Stimulated activated naive B cell treated with anti-CD40 and anti-IgM and Interleukin-4, amounts not matched to agents 10 μg/mL and 1 μg/mL and 100 μg/mL, for 72 hours (primary cell): ENCODE measurements at places on chromosomes 2 and 18.

- peak; percentile 49 for DNase-seq
- no peaks in the 10 kb centered on the region for H3K36me3 ChIP-seq
- peak overlapping the region; percentile 65 for H3K4me3 ChIP-seq
These were observed 143.1 kb upstream of the TTC39C start for GRCh38 chr18:23871410-23871809.

GRCh38 chr2:176553685-176554100 lies 284.5 kb downstream of the MTX2 start:
- H3K36me3 ChIP-seq = no peaks in the 10 kb centered on the region
- DNase-seq = peak; percentile 5
- peaks cover 29% of the 10 kb centered on the region for H3K27me3 ChIP-seq
- H3K4me1 ChIP-seq = peaks cover 10% of the 10 kb centered on the region
- H3K4me3 ChIP-seq = peak overlapping the region; percentile 84

DNA sequence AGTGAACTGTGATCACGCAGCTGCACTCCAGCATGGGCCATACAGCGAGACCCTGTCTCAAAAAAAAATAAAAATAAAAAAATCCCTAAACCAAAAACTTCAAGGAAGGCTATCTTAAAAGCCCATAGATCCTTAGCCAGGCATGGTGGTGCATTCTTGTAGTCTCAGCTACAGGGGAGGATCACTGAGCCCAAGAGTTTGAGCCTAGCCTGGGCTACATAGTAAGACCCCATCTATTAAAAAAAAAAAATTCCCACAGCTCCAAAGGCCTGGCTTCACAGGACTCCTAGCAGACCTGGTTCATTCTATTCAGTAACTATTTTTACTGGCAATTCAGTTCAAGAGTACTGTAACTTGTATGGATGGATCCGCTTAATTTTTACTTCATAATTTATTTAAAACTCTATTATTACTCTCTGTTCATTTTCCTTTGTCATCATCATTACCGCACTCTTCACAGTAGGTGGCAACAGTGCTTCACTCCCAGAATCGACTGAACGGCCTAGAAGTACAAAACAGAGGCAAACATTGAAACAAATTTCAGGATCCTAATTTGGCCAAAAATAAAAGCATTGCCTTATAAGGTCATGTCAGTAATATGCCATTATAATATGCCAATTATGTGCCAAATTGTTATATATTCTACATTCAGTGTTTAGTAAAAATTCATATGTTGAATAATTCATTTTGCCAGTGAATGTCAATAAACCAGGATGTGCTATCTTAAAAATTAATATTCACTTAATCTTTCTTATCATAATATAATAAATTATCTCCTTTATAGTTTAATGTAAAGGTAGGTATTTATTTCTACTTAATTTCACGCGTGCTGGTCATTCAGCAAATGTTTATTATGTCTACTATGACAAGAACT lies 14.3 kb upstream of the STAM2 start:
- DNase-seq = no peak
- H3K27me3 ChIP-seq = peaks cover 37% of the 10 kb centered on the region
- peaks cover 2% of the 10 kb centered on the region for H3K36me3 ChIP-seq

DNA sequence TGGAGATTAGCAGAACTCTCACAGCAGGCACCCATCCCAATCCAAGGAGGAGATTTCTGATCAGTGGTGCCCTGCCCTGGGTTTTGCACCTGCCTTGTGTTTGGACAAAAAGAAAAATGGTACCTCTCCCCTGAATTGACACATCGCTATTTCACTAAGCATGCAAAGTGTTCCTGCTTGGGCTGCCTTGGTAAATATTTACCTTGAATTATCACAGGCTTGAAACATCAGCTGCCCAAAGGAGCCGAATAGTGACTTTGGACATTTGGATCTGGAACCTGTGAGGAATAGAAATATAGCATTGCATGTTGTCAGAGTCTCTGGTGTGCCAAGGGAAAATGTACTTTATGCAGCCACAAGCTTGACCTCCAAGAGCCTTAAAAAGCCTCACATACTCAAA lies 926.4 kb upstream of the FANCL start:
- H3K36me3 ChIP-seq = no peaks in the 10 kb centered on the region
- no peak overlapping the region for H3K4me3 ChIP-seq
- DNase-seq = no peak
- H3K27ac ChIP-seq = no peak overlapping the region
- H3K4me1 ChIP-seq = peaks cover 18% of the 10 kb centered on the region

DNA sequence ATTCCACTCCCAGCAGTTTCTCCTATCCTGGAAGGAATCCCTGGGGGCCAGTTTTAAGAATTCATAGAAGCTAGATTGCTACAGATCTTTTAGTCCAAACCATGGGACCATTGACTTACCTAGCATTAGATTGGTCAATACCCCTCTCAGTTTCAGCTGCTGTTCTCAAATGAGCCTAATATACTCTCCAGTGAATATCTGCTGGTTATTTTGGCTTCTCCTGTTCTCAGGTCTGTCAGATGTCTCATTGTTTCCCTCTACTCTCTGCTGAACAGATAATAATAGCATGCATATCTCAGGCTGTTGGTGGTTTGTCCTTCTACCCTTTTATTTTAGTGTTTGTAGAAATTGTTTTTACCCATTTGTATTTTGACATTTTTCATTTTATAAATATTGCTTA lies 99.5 kb downstream of the FHOD3 start:
- H3K27me3 ChIP-seq = peaks cover 10% of the 10 kb centered on the region
- DNase-seq = no peak
- H3K36me3 ChIP-seq = no peaks in the 10 kb centered on the region
- H3K4me1 ChIP-seq = no peaks in the 10 kb centered on the region

DNA sequence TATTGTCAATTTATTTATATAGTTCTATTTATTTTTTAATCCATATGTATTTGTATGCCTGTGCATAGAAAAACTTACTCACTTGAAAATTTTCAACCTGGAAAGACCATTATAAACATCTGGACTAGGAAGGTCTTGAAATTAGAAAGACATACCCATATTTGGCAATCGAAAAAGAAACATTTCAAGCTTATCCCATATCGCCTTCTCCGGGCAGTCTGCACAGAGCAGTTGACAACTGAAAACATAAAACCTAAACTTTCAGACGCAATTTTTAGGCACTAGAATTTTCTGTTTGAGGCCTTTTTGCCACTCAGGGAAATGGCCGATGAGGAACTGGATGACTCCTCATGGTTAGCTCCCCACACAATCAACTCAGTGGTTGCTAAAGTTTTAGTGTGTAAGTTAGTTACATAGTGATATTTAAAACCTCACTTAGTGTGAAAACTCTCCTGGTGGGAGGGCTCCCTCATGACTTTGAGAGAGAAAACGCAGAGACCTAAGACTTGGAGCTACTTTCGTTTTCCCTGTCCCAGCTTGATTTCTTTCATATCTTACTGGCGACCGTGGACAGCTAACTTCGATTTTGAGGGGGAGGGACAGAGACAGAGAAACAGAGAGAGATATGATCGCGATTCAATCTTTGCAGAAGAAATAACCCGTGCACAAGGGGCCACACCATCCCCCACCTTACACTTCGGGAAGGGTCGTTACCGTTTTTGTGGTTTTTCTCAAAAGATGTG lies 3.2 kb upstream of the HOXD12 start:
- DNase-seq = no peak
- H3K4me1 ChIP-seq = peaks cover 24% of the 10 kb centered on the region
- H3K27me3 ChIP-seq = peaks cover 90% of the 10 kb centered on the region
- H3K36me3 ChIP-seq = no peaks in the 10 kb centered on the region
- H3K4me3 ChIP-seq = peak overlapping the region; percentile 76

DNA sequence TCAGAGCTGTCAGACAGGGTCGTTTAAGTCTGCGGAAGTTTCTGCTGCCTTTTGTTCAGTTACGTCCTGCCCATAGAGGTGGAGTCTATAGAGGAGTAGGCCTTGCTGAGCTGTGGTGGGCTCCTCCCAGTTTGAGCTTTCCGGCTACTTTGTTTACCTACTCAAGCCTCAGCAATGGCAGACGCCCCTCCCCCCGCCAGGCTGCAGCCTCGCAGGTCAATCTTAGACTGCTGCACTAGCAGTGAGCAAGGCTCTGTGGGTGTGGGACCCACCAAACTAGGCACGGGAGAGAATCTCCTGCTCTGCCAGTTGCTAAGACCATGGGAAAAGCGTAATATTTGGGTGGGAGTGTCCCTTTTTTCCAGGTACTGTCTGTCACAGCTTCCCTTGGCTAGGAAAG lies 86.5 kb downstream of the EFEMP1 start:
- DNase-seq = no peak
- H3K27me3 ChIP-seq = no peaks in the 10 kb centered on the region
- no peak overlapping the region for H3K27ac ChIP-seq
- no peaks in the 10 kb centered on the region for H3K36me3 ChIP-seq

- no peaks in the 10 kb centered on the region for H3K27me3 ChIP-seq
- no peak overlapping the region for H3K27ac ChIP-seq
- H3K36me3 ChIP-seq = no peaks in the 10 kb centered on the region
These were observed 112.1 kb downstream of the MCFD2 start for GRCh38 chr2:46803547-46803878.

DNA sequence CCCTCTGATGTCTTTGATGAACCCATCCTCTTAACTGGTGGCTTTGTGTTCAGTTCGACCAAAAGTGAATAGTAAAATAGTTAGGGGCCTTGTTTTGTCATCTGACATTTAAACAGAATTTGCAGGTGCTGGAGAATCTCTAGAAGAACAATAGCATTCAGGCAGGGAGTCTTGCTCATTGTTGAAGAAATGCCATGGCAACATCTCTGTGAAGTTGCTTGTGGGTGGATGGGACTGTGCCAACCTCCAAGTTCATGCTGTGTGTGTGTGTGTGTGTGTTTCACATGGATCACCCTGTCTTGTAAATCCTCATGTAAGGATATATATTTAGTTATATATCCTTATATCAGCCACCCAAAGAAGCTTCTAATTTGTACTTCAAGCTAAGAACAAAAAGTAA lies 66.7 kb downstream of the SKA1 start:
- H3K4me3 ChIP-seq = no peak overlapping the region
- no peak for DNase-seq
- no peaks in the 10 kb centered on the region for H3K4me1 ChIP-seq
- H3K27me3 ChIP-seq = peaks cover 9% of the 10 kb centered on the region
- H3K27ac ChIP-seq = no peak overlapping the region
- H3K36me3 ChIP-seq = peaks cover 6% of the 10 kb centered on the region

DNA sequence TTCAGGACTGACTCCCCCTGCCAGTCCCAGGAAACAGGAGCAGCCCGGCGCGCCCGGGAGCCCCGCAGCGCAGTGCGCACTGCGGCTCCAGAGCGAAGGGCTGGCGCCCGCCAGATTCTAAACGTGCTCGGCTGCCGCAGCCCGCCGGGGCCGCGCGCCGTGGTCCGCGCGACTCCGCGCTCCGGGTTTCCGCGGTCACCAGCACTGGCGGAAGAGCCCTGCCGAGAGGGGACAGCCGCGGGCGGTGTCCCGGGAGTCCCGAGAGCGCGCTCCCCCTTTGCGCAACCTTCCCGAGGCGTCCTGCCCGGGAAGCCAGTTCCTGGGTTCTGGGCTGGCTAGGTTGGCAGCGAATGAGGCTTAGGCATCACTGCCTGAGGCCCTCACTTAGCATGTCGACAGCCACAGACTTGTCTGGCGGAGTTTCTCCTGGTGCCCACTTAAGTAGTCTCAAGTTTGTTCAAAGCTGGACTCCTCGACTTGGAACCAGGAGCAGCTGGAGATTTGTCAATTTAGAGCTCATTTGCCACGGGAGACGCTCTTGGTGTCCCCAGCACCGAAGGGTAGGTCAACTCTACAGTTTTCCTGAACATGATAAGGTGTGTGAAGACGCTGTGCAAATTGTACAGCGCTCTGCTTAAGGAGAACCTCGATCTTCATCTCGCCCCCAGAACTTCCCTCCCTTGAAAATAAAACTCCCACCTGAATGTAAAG lies 1.5 kb upstream of the VSNL1 start:
- H3K36me3 ChIP-seq = no peaks in the 10 kb centered on the region
- peak overlapping the region; percentile 55 for H3K4me3 ChIP-seq
- H3K27ac ChIP-seq = no peak overlapping the region
- H3K27me3 ChIP-seq = peaks cover 65% of the 10 kb centered on the region
- peaks cover 17% of the 10 kb centered on the region for H3K4me1 ChIP-seq

- H3K4me1 ChIP-seq = no peaks in the 10 kb centered on the region
- no peaks in the 10 kb centered on the region for H3K27me3 ChIP-seq
- DNase-seq = no peak
- H3K27ac ChIP-seq = no peak overlapping the region
These were observed 29.3 kb downstream of the PIEZO2 start for GRCh38 chr18:11119959-11120587.

- no peaks in the 10 kb centered on the region for H3K4me1 ChIP-seq
- no peak overlapping the region for H3K27ac ChIP-seq
- no peaks in the 10 kb centered on the region for H3K36me3 ChIP-seq
- H3K4me3 ChIP-seq = no peak overlapping the region
These were observed 265.1 kb upstream of the SIX2 start for GRCh38 chr2:45274250-45274926.

- DNase-seq = no peak
- no peak overlapping the region for H3K4me3 ChIP-seq
- H3K4me1 ChIP-seq = no peaks in the 10 kb centered on the region
- H3K36me3 ChIP-seq = no peaks in the 10 kb centered on the region
- H3K27ac ChIP-seq = no peak overlapping the region
These were observed 78.3 kb upstream of the CRIM1 start for GRCh38 chr2:36277146-36277808.

DNA sequence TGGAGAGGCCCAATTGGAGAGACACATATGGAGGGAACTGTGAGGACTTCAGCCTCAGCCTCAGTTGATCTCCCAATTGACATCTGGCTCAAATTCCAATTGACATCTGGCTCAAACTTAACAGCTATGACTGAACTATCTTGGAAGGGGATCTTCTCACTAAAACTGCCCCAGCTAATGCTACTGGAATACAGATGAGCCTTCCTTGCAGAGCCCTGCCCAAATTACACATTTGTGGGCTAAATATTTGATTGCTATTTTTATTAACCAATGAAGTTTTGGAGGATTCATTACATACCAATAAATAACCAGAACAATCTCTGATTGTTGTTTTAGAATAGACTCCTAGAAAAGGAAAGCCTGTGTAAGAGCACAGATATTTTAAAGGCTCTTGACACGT lies 189.0 kb upstream of the THUMPD2 start:
- no peak overlapping the region for H3K27ac ChIP-seq
- H3K4me1 ChIP-seq = no peaks in the 10 kb centered on the region
- H3K4me3 ChIP-seq = no peak overlapping the region
- H3K27me3 ChIP-seq = no peaks in the 10 kb centered on the region
- DNase-seq = no peak

GRCh38 chr18:41642756-41643155 lies 312.3 kb upstream of the PIK3C3 start:
- H3K4me1 ChIP-seq = no peaks in the 10 kb centered on the region
- H3K36me3 ChIP-seq = no peaks in the 10 kb centered on the region
- H3K27me3 ChIP-seq = no peaks in the 10 kb centered on the region
- DNase-seq = no peak
- no peak overlapping the region for H3K4me3 ChIP-seq
- no peak overlapping the region for H3K27ac ChIP-seq
